Fibroblast of skin of scalp (primary cell): ENCODE measurements at places on chromosomes 5 and 9.

GRCh38 chr9:745761-746380 lies 95.6 kb upstream of the DMRT1 start:
- DNase-seq: no peak

DNA sequence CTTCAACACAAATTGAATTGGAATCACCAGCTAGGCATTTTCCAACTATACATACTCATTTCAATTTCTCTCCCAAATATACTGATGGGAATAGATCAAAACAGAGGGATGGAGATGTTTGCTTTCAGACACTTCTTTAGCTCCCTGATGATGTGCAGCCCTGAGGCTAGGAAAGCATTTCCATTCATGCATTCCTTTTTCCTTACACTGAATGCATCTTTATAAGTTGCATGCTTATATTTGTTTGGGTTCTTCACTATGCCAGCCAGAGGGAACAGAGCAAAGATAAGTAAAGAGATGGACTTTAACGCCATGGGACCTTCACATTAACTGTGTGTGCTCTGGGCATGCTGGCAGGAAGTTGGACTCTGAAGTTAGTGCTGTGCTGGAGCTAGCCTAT lies 696.5 kb upstream of the CDH9 start:
- DNase-seq: no peak

GRCh38 chr5:172868436-172868923 lies 34.4 kb downstream of the ERGIC1 start:
- peak; percentile 79 for DNase-seq

DNA sequence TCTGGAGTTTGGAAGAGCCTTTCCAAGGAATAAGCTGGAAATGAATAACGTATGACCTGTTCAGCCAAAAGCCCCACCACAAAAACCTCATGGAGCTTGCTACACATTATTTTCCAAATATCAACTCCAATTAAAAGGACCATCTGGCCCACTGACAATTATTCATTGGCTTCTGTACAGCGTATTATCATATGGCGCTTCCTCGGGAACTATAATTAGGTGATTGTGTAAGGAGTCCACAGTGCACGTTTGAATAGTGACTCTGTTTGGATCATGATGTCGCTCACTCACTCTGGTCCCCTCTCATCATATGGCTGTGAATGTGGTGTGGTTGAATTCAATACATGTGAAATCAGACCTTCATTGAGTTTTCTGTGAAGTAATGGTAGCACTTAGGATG lies 52.1 kb downstream of the GDNF start:
- DNase-seq: peak; percentile 46

DNA sequence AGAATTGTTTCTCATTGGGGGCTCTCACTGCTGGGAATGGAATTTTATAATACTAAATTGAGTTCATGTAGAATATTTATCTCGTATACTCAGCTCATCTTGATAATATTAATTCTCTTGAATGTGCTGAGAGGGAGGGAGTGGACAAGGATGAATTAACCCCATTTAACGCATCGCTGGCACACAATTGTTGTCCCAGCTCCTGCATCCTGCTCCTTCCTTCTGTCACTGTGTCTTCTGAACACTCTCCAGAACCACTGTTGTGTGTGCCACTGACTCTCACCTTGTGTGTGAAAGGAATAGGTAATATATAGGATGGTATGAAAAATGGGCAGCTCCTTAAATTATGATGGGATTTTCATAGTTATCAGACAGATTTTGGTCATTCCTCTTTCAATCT lies 267.3 kb downstream of the MTRR start:
- no peak for DNase-seq

GRCh38 chr5:57299986-57300385 lies 126.1 kb downstream of the GPBP1 start:
- no peak for DNase-seq

- no peak for DNase-seq
Observed at GRCh38 chr9:31078175-31078574, 1306.3 kb upstream of the ACO1 start.

DNA sequence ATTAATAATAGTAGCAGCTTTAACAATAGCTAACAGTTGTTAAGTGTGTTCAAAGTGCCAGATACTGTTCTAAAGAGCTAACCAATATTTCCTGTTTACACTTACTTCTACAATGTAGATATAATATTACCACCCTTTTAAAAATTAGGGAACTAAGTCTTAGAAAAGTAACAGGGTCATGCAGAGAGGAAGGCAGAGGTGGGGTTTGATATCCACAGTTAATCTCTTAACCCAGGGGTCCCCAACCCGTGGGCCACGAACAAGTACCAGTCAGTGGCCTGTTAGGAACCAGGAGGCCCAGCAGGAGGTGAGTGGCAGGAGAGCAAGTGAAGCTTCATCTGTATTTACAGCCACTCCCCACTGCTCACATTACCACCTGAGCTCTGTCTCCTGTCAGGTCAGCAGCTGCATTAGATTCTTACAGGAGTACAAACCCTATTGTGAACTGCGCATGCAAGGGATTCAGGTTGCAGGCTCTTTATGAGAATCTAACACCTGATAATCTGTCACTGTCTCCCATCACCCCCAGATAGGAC lies 89.1 kb downstream of the ACTL7B start:
- DNase-seq: no peak

GRCh38 chr5:9363026-9363425 lies 182.8 kb downstream of the SEMA5A start:
- DNase-seq: no peak

DNA sequence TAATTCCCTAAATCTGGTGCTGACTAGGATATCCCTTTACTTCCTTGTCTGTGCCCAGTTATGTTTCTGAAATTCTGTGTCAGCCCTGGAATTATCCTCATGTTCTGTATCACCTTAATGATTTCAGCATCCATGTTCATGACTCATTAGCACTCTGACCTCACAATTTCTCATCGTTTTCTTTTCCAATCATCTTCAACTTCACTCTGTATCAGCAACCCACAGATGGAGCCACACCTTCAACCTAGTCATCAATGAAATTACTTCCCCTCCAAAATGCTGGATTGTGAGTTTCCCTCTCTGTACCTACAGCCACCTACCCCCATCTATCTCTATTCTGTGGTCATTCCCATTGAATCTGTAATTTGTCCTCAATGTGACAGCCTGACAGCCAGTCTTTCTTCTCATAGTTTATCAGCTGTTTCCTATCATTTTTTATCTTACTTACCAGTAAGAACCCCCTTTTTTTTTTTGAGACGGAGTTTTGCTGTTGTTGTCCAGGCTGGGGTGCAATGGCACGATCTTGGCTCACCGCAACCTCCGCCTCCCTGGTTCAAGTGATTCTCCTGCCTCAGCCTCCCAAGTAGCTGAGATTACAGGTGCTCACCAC lies 3.1 kb upstream of the IL6ST start:
- DNase-seq: peak; percentile 31

- DNase-seq: no peak
Observed at GRCh38 chr5:163489055-163489744, 16.2 kb upstream of the MAT2B start.

- no peak for DNase-seq
Observed at GRCh38 chr9:96626912-96627311, 7.3 kb upstream of the CDC14B start.

DNA sequence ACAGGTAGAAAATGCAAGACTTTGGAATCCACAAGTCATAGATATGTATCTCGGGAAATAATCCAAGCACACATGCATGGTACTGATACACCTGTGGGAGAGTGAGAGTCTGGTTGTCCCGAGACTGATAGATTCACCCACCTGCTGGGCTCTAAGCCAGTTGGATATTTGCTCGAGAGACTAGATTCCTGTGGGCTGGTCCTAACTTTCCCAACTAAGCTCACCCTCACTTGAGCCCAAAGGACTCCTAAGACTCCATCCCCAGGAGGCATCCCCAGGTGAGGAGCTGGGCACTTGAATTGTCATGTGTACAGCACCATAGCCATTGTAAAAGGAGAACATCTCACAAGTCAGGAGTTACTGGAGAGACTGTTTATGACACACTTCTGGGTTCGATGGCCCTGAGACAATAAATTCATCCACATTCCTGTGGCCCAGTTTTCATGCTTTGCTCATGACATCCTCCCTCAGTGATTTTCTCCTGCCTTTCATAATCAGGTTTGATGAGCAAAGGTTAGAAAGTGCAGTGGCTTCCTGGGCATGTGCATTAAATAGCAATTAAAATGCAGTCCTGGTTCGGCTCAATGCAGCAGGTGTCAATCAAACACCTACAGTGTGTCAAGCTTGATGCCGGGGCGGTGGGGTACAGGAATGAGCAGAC lies 18.1 kb downstream of the SLC1A1 start:
- DNase-seq: peak; percentile 77

DNA sequence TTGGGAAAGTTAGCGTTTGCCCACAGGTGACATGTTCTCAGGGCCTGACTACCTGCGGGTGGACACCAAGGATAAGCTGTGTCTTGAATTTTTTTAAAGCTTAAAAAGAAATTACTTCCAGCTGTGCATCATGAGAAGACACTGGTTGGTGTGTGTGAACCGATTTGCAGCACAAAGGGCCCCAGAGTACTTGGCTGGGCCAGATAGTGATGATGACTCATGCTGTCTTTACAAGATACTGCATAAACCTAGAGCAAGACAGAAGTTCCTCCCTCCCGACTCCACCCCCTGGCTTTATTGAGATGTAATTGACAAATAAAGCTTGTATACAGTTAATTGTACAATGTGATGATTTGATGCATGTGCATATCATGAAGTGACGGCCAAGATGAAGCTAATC lies 212.8 kb downstream of the NXNL2 start:
- DNase-seq: peak; percentile 88

DNA sequence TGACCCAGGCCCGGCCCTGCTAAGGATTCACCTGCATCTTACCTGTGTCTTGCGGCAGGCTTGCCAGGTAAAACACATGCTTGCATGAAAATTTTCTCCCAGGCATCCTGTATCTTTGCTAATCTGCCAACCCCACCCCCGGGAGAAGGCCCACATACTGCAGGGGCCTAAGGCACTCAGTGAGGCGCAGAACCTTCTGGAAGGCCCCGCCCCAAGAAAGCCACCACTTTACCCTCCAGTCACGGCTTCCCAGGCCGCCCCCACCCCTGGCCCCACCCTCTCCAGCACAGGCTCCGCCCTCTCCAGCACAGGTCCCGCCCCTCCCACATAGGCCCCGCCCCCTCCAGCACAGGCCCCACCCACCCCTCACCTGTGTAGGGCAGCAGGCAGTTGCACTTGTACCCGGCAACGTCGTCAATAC lies 29.8 kb upstream of the SEC16A start:
- no peak for DNase-seq

DNA sequence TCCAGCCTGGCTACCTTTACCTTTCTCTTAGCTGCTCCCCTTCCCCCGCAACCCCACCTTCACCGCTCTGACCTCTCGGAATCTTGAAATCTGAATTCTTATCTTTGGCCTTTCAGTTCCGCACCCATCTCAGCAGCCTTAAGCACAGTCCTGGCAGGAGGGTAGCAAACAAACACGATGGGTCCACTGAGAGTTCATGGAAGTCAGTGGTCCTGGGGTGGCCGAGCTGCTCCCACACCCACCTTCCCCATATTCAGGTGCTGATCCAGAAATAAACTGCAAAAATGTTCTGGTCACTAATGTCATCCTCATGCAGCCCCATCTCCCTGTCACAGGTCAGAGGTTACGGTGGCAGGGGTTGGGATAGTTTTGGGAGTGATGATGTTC lies 59.6 kb upstream of the TBC1D2 start:
- no peak for DNase-seq

GRCh38 chr5:14665949-14666348 lies 1.4 kb downstream of the OTULIN start:
- DNase-seq: no peak

GRCh38 chr9:138100711-138101350 lies 223.2 kb downstream of the CACNA1B start:
- DNase-seq: no peak

- no peak for DNase-seq
Observed at GRCh38 chr9:112354081-112354743, 20.8 kb upstream of the PTBP3 start.

GRCh38 chr5:142957528-142957927 lies 187.4 kb downstream of the ARHGAP26 start:
- DNase-seq: no peak
